ENCODE measurements at places on chromosomes 13 and 19. TPM values are rescaled to one million over a fixed set of nuclear protein-coding genes. Genes with fewer than 3 reads are reported as not detected.

Gene C3
- total RNA-seq, result 1.1 TPM

Gene RETN
- not detected for total RNA-seq

Gene ZNF382
- 8.6 TPM for total RNA-seq

Gene F7
- not detected for total RNA-seq

Gene ZNF44
- 14.2 TPM for total RNA-seq

Gene MTUS2
- total RNA-seq, result 0.25 TPM

Gene PLPP2
- 0.53 TPM for total RNA-seq

Gene PRTN3
- total RNA-seq, result not detected

Gene ZNF554
- 3.3 TPM for total RNA-seq

Gene CADM4
- 0.68 TPM for total RNA-seq

Gene CARS2
- total RNA-seq, result 62.5 TPM

Gene ICAM4
- total RNA-seq, result 0.13 TPM

Gene NBEA
- total RNA-seq, result 9.6 TPM

Gene BCAM
- 30.0 TPM for total RNA-seq

Gene TMEM145
- not detected for total RNA-seq

Gene SELENOV
- not detected for total RNA-seq

Gene PLK5
- total RNA-seq, result not detected

Gene SIGLECL1
- not detected for total RNA-seq

Gene C19orf33
- not detected for total RNA-seq

Gene FREM2
- total RNA-seq, result not detected

Gene SHISA7
- total RNA-seq, result not detected
